ENCODE measurements at places on chromosomes 2 and 18.

- no peak for DNase-seq
Measured at GRCh38 chr2:186059096-186059495, 320.5 kb downstream of the FSIP2 start.

- no peak for DNase-seq
Measured at GRCh38 chr2:31060397-31060796, 77.8 kb downstream of the GALNT14 start.

DNA sequence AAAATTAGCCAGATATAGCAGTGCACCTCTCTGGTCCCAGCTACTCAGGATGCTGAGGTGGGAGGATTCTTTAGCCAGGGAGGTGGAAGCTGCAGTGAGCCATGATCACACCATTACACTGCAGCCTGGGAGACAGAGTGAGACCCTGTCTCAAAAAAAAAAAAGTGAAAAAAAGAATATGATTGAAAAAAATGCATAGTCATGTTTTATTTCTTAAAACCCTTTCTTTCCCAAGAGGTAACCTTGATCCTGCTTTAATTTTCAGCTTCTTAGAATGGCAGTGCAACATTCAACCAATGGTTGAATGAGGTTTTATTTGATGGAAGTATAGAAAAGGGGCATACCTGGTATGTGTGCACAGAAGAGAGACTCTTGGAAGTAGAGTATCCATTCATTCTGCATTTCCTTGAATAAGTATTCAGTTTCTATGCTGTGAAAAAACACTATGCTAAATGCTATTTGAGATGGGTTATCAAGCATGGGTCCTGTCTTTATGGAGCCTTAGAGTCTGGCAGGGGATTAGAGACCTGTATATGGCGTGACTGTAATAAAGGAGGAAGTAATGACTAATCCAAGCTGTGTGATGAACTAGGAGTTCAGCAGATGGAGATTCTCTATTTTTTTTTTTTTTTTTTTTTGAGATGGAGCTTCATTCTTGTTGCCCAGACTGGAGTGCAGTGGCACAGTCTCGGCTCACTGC is 146.3 kb downstream of the WDSUB1 start:
- DNase-seq: no peak

GRCh38 chr2:68482296-68482820 is 15.0 kb downstream of the APLF start:
- no peak for DNase-seq

GRCh38 chr2:218852911-218853667 is 6.5 kb upstream of the WNT6 start:
- DNase-seq: no peak

DNA sequence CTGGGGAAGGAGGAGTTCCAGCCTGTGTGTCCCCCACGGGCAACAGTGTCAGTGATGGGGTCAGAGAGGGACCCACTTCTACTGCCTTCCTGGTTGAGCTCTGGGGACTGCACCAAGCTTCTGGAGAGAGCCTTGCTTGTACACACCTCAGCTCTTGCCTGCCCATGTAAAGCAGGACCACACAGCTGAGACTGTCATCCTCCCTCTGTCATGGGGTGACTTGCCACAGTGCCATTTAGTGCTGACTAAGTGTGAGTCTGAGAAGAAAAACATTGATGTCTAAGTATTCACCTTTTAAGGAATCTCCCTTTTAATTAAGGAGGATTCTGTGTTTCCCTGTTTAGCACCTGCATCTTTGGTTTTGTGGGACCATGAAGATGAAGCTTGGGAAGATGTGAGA is 159.1 kb downstream of the FHOD3 start:
- DNase-seq: no peak

DNA sequence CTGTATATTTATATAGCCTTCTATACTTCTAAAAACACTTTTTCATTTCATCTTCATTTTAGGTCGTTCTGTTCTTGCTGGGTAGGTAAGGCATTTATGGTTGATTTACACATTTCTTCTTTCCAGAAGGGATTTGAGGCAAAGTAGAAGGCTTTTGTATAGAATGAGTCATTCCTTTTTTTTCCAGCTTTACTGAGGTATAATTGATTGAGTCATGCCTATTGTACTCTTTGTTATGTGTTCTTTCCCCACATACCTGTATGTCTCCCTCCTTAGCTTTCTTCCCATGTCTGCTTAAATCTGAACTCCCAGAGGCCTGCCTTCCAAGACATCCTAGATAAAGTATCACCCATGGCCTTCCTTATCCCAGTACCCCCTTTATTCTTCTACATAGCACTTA is 4.8 kb upstream of the CDC42EP3 start:
- DNase-seq: no peak

DNA sequence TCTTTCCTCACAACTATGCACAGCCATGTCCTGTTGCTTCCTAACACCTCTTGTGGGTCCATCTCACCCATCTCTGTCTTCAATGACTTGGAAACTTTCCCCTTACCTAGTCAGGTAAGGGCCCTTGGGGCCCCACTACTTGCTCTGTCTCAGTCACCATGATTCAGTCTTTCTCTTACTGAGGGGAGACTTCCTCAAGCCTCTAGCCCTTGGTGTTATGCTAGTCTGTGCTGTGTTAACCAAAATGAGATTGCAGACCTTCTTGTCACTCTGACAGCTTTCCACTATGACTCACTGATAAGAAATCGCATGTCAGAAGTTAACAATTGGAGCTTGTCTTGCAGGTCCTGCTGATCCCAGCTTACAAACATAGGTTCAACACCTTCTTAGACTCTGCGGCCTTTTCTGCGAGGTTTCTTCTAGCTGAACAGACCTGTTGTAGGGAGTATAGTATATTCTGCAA is 65.3 kb downstream of the WDR75 start:
- no peak for DNase-seq

DNA sequence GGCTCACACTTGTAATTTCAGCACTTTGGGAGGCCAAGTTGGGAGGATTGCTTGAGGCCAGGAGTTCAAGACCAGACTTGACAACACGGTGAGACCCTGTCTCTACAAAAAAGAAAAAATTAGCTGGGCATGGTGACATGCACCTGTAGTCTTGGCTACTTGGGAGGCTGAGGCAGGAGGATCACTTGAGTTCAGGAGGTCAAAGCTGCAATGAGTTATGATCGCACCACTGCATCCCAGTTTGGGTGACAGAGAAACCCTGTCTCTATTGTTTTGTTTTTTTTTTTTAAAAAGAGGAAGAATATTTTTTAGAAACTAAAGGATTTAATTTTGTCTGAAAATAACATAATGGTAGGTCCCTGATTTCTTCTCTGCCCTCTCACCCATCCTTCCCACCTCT is 79.4 kb upstream of the TMEM200C start:
- DNase-seq: no peak

GRCh38 chr2:158011055-158011771 is 90.5 kb upstream of the UPP2 start:
- no peak for DNase-seq

DNA sequence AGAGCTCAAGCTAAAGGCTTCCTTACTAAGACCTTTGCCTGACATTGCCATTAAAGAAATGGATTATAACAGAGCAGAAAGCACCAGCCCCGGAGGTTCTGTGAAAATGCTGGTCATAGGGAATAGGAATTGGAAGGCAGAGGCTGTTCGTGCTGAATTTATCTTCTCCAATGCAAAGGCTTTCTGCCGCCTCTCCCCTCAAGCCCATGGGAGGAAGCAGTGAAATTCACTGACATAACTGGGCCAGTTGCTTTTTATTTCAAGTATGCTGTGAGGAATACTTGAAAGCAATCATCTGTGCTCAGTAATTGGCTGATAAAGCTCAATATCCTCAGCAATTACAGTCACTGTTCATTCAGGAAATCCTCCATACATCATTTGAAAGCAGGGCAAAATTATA is 85.4 kb upstream of the LINC00305 start:
- no peak for DNase-seq

GRCh38 chr2:111037128-111037527 is 83.6 kb upstream of the BCL2L11 start:
- DNase-seq: no peak

GRCh38 chr2:151947813-151948165 is 119.6 kb upstream of the ARL5A start:
- DNase-seq: peak; percentile 53

DNA sequence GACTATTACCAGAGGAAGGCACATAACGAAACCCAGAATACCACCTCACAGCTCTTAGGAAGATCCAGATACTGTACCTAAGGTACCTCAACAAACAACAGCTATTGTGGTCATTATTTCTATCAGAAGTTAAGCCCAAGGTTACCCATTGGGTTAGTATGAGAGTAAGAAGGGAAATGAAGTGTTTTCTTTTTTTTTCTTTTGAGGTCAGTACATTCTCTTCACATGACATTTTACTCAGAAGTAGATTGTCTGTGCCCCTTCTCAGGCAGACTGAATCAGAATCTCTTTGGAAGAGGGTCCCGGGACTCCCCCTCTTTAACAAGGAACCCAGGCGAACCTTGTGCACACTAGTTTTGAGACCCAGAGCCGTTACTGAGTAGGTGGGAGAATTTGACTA is 233.7 kb upstream of the CXCR4 start:
- no peak for DNase-seq

GRCh38 chr2:48189552-48190228 is 283.4 kb upstream of the FBXO11 start:
- DNase-seq: no peak

- DNase-seq: no peak
Measured at GRCh38 chr2:42010743-42011298, 37.0 kb upstream of the PKDCC start.

- DNase-seq: no peak
Measured at GRCh38 chr2:211070547-211070946, 514.1 kb downstream of the CPS1 start.

DNA sequence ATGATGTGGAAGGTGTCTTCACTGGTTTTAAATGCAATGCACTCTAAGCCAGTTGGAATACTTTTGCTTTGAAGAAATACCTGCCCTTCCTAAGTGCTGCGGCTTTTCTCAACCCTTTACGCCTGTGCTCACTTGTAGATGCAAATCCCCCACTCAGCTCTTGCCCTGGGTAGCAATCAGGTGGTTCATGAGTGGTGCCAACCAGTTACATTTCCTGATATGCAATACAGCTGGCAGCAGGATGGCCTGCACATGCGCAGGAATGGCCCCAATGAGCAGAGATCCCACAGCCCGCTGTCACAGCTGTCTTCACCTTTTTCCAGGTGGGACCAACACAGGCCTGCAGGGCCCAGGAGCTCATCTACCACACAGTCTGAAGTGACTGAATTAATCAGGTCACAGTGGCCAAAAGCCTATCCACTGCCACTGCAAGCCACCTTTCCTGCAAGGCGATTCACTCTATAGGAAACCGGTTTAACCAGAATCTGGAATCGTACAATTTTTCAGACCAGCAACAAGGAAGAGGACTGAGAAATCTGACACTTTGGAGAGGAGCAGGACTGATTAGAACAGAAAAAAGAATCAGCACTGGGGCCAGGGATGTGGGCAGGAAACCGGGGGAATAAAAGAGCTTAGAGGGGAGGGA is 247.8 kb downstream of the MYT1L start:
- DNase-seq: no peak

DNA sequence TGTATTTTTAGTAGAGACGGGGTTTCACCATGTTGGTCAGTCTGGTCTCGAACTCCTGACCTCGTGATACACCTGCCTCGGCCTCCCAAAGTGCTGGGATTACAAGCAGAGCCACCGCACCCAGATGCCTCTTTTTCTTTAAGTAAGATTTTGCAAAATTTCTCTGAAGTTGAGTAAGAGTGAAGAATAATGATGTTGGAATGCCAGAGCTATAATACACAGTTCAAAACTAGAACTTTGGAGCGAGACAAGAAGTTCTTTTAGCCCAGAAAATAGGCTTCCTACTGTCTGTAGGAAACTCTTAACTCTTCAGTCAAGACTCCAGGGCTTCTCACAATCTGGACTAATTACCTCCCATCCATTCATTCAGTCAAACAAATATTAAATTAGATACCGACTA is 51.4 kb downstream of the MARCHF4 start:
- no peak for DNase-seq

DNA sequence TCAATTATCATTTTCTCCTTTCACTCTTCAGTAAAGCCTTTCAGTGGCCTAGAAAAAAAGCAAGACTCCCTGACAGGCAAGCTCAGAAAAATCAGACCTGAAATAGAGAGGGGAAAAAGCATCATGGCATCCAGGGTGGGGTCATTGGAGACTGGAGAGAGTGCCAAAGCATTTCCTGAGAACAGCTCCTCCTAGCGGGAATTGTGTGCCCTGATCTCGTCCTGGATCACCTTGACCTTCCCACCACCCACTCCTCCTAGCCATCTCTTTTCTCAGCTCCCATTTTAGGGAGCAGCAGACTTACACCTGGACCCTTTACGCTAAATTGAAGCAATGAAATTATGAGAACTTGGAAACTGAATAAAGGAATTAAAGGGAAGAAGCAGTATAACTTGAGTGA is 176.6 kb downstream of the VWC2L start:
- DNase-seq: no peak

DNA sequence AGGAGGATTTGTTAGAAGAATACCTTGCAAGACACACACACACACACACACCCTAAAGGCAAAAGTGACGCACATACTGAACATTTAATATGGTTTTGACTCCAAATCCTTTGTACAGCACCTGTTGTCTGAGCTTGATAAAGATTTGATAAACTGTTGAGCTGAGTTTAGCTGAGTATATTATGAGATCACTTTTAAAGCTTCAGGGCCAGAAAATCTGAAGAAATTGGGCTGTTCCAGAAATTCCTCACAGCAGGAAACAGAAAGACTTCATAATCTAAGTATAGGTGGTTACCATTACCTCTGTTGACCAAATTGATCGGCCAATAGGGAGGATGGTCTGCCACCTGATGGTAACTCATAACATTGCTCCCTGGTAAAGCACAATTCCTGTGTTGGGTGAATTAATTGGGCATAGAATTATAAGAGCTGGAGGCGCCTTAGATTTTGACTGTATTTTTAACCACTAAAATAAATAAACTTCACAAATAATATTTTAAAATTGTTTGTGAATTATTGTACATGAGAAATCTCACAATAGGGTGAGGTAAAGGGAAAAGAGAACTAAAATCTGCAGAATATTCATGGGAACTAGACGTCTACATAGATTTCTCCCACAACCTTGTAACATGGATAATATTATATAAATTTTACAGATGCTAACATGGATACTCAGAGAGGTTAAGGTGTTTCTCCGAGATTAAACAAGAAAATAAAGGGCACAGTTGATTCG is 21.8 kb upstream of the RPIA start:
- DNase-seq: no peak

All from occipital lobe (tissue), 3 donors.